ENCODE measurements at places on chromosomes 2 and 18.
A peak's percentile ranks its signal among the peaks of the same experiment; 100 is the strongest.

DNA sequence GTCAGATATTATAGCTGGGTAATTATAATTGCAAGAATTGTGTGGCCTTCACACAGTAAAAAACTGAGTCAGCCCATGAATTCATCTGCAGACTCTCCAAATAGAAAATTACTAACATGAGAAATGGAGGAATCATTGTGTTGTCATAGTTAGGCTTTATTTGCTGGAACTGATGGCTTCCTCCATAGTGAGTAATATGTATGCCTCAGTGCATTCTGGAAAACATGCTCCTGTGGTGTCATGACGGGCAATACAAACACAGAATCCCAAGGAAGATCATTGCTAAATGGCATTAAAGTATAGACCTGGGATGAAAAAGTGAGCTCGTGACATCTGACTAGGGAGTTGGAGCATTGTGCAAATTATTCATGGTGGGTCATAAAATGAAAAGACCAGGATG is 23.6 kb upstream of the NMS start:
- DNase-seq = no peak

- no peak for DNase-seq
These were observed 625 bp downstream of the LYPD6 start for GRCh38 chr2:149331023-149331400.

GRCh38 chr2:148253685-148254084 is 232.8 kb downstream of the MBD5 start:
- DNase-seq = no peak

DNA sequence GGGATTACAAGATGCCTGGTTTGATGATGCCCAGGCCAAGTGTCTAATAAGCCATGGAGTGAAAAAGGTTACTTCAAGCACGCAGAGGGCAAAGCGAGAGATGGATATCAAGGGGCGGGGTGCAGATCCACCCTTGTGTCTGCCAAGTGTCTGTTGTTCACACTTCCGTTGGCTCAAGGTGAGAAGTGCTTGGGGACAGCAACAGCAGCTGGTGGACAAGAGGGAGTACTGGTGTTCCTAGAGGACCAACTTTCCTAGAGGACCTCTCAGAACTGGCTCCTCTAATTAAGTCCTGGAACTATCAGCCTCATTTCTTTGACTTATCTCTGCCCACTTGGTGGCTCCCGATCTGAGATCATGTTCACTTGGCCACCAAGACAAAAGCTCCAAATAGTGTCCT is 299.1 kb downstream of the PRKCE start:
- no peak for DNase-seq

DNA sequence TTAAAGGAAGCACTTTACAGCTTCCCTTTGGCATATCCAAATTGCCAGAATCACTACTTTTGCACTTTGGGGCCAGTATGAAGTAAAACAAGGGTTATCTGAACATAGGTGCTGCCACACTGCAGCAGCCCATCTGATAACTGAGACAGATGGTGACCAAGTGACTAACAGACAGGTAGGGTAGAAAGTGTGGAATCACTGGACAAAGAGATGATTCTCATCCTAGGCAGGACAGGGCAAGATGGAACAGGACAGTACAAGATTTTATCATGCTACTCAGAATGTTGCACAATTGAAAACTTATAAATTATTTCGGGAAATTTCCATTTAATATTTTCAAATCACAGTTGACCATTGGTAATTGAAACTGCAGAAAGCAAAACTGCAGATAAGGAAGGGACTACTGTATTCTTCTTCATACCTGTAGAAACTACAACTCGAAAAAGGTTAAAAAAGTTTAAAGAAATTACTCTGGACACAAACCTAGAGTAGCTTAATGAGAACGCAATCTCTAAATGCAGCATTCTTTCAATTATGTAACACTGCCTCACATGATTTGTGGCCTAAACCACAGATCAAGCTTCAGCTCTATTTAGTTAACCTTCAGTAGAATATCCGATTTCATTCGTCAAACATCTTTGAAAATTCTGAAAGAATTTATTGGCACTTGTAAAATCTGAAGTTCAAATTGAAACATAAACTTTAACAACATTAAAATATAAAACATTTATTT is 31.4 kb downstream of the HEATR5B start:
- no peak for DNase-seq

DNA sequence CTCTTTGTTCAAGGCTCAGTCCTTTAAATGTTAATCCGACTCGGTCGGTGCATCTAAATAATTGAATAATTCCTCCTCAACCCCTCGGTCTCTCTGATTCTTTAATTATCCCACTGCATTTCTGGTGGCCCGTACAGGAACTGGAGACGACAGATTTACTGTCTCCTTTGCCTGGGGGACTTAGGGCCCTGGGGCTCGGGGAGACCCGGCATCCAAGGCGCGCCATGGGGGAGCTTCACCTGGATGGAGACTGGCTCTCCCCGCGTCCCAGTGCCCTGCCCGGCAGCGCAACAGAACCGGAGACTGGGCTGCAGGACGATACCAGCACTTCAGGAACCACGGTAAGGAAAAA is 47.7 kb upstream of the SELENOI start:
- DNase-seq = no peak

DNA sequence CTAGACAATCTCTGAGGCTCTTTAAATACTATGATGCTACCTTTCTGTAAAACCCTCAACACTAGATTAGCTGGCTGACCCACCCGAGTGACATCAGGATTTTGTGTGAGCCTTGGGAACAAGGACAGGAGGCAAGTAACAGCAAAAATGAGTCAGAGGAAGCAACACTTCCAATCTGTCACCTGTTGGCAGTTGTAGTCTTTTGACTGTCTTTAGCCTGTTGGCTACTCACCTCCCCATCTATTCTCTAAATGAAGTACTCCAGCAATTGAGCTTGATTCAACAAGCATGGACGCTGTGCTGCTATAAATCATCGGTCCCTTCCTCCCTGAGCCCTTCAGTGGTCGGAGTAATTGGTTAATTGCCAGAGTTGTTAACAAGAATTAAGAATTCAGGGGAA is 898.7 kb downstream of the BCL11A start:
- no peak for DNase-seq

DNA sequence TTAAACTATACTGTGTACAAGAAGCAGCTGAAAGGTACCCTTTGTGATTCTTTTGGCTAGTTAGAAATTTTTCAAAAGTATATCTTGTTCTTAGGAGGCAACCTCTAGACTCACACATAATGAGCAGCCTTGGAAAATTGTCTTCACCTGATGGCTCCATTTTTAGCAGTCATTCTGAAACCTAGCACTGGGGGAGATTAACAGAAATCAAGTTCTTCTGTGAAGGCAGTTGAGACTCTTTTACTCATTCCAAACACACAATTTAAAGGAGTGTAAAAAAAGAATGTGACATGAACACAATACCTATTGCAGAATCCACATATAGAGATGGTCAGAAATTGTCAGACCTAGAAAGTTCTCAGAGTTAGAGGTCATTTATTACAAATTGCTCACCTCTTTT is 197.7 kb downstream of the UBE2E3 start:
- DNase-seq = no peak

DNA sequence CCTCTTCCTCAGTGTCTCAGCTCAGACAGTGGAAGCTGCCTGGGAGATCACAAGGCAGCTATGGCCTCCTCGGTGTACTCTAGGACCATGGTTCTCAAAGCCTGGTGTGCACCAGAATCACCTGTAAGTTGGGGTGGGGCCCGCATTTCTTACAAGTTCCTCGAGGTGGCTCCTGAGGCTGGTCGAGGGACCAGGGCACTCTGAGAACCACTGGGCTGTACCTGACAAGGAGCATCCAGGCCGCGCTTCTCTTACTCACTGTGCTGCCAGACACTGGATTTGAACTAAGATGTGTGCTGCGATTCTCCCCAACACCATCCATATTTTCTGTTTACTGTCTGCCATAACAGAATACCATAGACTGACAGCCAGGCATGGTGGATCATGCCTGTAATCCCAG is 59.5 kb downstream of the DIPK1C start:
- no peak for DNase-seq

DNA sequence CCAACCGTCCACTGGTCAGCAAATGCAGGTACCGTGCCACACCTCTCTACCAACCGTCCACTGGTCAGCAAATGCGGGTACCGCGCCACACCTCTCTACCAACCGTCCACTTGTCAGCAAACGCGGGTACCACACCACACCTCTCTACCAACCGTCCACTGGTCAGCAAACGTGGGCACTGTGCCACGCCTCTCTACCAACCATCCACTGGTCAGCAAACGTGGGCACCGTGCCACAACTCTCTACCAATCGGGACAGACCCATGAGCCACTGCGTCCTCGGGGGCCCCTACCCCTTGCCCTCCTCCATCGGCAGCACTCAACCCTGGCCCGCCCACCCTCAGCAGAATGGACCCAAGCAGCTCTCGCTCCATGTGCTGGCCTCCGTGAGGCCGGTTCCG is 226.4 kb upstream of the SALL3 start:
- no peak for DNase-seq

- no peak for DNase-seq
These were observed 266.9 kb downstream of the TWIST2 start for GRCh38 chr2:239114616-239115265.

- no peak for DNase-seq
These were observed 54.1 kb downstream of the TAF1B start for GRCh38 chr2:9897331-9897737.

DNA sequence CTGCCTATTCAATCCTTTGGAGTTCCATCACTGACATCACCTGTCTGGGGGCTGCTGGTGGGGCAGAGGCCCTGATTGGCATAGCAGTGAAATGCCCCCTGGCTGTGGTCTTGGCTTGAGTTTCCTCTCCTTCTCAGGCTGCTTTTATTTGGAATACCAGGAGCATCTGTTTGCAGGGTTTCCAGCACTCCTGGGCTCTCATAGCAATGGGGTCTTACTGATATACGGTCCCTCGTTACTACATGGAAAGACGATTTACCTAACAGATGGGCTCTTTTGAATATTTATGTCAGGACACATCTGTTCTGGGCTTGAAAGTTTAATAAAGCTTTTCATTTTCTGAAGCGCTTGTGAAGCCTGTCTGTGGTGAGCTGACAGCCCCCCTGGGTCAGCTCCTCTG is 230.3 kb downstream of the SLC4A3 start:
- no peak for DNase-seq

GRCh38 chr18:415617-416612 is 84.6 kb downstream of the COLEC12 start:
- no peak for DNase-seq

DNA sequence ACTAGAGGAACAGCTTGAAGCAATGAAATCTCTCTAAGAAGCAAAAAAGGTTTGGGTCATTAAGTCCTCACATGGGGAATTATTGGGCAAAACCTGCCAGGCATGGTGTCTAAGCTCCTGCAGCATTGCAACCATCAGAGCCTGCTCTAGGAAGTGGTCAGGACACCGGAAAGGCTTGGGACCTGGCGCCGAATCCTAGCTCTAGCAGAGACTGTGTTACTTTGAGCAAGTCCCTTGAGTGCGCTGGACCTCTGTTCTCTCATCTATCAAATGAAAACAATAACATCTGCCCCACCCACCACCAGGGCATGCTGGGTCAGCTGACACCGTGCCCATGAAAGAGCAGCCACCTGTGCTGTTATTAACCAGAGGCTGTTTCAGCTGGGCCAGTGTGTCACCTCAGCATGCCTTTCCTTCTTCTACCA is 6.3 kb downstream of the TMEM127 start:
- no peak for DNase-seq

DNA sequence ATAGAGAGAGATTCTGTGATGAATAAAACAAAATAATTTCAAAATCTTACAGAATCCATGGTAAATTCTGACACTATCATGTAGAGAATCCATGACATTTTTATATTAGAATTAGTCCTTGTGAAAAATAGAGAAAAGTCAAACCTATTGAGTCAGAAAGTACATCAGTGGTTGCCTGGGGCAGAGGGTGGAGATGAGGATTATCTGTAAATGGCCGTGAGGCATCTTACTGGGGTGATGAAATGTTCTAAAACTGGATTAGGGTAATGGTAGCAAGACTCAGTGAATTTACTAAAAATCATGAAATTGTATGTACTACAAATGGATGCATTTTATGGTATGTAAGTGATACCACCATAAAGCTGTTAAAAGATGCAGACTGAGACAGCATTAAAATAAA is 323.1 kb downstream of the SLC8A1 start:
- no peak for DNase-seq

DNA sequence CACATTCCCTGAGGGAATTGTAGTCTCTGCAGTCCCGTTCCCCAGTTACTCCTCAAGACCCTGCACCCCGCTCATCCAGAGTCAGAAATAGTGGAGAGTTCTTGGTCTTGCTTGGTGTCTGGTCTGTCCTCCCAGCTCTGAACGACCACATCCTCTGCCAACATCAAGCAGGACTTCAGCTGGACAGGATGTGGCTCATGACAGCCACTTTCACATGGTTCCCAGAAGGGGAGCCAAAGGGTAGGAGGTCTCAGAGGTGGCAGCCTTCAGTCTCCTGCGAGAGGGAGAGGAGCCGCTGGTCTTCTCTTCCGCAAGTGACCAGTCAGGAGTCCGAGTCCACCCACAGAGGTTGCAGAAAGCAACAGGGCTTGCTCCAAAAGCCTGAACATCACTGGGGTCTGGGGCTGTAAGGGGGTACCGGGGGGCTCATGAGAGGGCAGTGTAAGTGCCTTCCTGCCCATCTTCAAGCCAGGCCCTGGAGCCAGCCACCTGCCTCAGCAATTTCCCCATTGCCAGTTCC is 29.8 kb downstream of the B3GNT7 start:
- DNase-seq = no peak

- no peak for DNase-seq
These were observed 130.1 kb upstream of the TPO start for GRCh38 chr2:1283020-1283801.

GRCh38 chr2:150052457-150052856 is 435.0 kb downstream of the RND3 start:
- no peak for DNase-seq

GRCh38 chr2:201929281-201930026 is 104.2 kb upstream of the FZD7 start:
- no peak for DNase-seq

GRCh38 chr2:11811036-11811654 is 64.7 kb downstream of the LPIN1 start:
- no peak for DNase-seq

GRCh38 chr18:37266290-37266689 is 299.3 kb downstream of the CELF4 start:
- DNase-seq = no peak

- DNase-seq = peak; percentile 44
These were observed 19.4 kb upstream of the PAX3 start for GRCh38 chr2:222318026-222318711.

GRCh38 chr2:216402751-216403150 is 9.5 kb upstream of the SMARCAL1 start:
- no peak for DNase-seq

- no peak for DNase-seq
These were observed 117.1 kb upstream of the SP5 start for GRCh38 chr2:170598067-170598395.

DNA sequence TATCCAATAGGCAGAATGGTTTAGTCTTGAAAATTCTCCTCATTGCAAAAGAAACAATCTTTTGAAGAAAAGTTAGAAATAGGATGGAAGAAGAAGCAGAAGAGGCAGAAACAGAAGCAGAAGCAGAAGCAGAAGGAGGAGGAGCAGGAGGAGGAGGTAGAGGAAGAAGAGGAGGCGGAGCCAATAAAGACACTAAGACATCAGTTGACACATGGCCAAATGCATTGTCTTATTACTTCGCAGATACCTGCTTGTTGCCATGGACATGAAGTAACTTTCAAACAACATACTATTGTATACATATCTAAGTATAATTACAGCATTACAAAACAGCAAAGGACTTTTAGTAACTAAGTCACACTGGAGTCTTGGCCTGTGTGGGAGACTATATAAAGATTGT is 606.3 kb downstream of the METTL4 start:
- DNase-seq = no peak

- DNase-seq = no peak
These were observed 28.0 kb upstream of the PSME4 start for GRCh38 chr2:53998834-53999233.
